Urinary bladder (tissue), 4 donors: ENCODE measurements at places on chromosomes 1 and 21. TPM values are rescaled to one million over a fixed set of nuclear protein-coding genes. Genes with fewer than 3 reads are reported as not detected.

DNA sequence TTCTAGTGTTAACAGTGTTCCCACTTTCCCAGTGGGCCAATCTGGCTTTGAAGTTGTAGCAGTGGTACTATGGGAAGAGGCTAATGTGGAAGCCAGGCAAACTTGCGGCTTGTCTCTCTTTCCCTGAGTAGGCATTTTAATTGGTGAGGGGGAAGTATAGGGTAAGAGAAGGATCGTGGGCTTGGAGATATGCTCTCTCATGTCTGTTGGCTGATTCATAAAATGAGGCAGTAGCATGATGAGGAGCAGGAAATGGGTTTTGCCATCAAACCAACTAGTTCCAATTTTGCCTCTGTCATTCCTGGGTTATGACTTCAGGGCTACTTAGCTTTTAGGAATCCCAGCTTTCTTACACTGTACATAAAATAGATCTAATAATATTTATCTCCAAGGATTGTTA lies 12.1 kb downstream of the C8A start:
- no peak for DNase-seq

DNA sequence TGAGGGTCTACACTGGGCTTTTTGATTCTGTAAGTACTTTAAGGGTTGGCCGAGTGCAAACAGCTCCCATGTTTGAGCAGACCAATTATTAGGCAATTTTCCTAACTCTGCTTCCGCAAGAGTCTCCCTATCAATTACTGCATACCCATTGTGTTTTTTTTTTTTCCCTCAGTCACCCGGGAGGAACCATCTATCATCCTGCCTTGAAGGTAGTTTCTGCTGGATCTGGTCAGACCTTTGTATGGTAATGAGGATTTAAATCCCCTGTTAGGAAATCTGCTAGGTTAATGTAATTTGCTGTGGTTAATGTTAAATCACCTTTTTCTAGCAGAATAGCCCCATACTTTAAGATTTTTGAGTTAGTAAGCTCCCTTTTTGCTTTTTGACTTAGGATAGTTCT lies 40.8 kb upstream of the WARS2 start:
- DNase-seq: no peak

- DNase-seq: no peak
Measured at GRCh38 chr21:37341254-37341960, 25.2 kb upstream of the DYRK1A start.

DNA sequence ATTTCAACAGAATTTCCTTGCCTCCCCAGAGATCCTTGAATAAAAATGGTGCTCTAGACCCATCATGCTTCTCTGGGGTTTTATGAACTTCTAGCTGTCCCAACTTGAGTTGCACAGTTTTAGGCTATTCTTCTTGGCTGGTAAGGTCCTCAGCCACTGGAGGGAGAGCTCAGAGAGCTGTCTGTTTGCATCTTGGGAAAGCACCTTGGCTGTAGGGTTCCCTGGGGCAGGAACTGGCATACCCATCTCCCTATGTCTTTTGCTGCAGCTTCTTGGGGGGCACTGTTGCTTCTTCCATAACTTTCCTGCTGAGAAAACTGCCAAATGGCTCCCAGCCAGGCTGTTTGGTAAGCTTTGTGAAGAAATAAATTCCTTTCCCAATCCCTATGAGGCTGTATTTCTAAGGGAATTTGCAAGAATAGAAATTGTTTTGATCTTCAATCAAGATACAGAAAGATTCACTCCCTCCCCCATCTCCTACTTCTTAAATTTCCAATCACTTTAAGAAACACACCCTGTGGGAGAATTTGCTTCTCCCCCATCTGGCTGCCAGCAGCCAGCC lies 8.2 kb upstream of the FMOD start:
- no peak for DNase-seq

Gene A3GALT2
- total RNA-seq: not detected

DNA sequence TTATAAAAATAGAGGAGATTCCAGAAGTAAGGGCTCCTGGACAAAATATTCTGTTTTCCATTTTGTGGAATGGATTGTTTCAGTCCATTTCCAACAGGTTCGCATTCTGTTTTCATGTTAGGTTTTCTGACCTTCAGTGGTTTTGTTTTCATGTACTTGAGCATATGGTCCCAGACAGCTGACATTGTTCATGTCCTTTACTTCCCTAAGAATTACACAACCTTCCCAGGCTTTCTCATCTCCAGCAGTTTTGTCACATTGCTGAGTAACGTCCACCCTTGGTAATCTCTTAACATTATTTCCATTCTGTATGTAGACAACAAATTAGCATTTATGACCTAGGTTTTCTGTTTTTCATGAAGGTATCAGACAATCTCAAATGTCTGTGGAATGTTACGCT lies 21.0 kb upstream of the ERRFI1 start:
- DNase-seq: no peak

GRCh38 chr1:93692983-93693591 lies 11.4 kb upstream of the BCAR3 start:
- DNase-seq: no peak

- DNase-seq: no peak
Measured at GRCh38 chr1:12454406-12455391, 163.3 kb downstream of the DHRS3 start.
